ELR (cell line): ENCODE measurements at places on chromosomes 12 and 14.
A peak's percentile ranks its signal among the peaks of the same experiment; 100 is the strongest.

DNA sequence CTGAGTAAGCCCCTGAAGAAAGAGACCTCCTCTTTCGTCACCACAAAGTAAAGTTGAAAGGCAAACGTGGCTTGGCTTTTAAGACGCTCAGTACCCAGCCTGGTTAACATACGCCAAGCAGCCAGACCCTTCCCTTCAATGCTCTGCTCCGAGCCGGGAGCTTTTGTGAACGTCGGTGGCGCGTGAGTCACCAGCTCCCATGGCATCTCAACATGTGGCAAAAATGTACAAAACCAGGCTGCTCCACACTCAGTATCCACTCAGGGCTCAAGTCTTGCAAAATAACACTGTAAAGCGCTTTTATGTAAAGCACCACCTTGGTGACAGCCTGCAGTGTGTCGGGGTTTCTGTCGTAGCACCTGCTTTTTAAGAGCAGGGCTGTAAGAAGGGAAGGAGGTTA lies 89.0 kb downstream of the SETD3 start:
- peak; percentile 48 for DNase-seq

DNA sequence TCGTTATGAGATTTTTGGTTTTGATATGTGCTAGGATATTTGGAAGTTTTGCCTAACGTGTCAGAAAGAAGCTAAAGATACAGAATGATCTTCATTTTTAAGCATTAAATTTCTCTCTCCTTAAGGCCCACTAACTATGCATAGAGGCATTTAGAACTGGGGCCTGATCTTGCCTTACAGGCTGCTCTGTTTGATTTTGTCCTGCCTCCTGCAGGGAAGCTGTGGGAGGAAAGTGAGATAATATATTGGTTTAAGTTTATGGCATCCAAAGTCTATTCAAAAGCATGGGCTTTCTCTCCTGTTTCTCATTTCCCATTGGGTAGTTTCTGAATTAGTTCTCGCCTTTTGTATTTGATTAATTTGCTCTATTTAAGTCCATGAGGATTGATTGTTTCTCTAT lies 250.3 kb upstream of the FBXO33 start:
- DNase-seq: no peak

DNA sequence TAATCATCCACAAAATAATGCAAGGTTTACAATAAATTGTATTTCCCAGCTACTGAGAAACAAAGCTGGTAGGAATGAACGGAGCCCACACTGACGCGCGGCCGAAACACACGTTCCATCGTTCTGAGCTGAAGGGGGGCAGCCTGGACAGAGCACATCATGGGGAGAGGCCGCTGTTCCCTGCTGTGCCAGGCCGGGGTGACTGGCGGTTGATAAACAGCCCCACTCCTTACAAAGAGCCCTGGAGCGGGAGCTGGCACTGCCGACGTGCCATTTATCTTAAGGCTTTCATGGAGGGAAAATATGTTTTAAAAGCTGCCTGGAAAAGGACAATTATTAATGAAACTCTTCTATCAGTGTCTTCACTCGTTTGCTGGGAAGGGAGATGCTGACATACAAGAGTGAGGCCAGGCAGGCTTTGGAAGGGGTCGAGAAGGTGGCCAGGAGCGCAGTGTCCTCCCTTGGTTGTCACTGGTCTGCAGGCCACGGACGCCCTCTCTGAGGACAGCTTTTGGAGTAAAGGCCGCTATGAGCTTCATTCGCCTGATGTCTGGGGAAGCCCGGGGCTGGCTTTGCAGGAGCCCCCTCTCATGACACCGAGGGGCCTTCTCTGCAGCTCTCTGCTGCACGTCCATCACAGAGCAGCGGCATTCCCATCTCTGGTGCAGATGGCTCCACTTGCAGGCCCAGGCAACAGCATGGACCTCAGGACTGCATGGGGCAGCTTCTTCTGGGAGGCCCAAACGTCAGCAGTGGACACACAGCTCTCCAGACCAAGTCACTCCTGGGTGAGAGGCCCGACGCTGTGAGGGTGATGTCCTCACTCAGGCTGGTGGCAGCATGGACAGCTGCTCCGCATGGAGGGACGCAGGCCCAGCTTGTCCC lies 355.3 kb upstream of the SFSWAP start:
- no peak for DNase-seq

GRCh38 chr12:130201037-130201436 lies 38.8 kb downstream of the FZD10 start:
- no peak for DNase-seq

DNA sequence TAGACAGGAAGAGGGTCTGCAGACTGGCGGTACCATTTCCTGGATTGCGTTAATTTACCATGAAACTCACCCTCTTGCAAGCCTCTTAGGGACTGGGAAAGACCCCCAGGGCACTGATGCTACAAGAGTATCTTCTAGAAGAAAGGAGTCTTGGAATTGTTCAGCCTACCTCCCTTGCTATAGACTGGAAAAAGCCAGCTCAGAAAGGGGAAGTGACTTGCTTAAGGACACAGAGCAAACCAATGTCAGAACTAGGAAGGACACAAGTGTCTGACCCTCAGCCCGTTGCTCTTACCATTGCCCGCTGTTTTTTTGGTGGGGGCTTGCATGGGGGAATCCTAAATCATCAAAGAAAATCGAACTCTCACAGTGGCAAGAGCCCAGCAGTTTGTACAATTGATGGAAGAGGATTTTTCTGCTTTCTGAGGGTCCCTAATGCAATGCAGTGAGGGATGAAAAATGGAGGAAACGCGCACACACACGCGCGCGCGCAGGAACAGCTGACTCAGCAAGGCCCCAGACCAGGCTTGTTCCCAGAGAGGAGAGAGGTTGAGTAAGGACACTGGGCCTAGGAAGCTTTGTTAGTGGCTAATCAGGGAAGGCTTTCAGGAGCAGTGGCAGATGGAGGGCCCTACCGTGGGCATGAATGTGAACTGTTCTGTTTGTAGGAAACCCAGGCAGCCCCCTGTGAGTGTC lies 50.9 kb downstream of the RIN3 start:
- DNase-seq: no peak

DNA sequence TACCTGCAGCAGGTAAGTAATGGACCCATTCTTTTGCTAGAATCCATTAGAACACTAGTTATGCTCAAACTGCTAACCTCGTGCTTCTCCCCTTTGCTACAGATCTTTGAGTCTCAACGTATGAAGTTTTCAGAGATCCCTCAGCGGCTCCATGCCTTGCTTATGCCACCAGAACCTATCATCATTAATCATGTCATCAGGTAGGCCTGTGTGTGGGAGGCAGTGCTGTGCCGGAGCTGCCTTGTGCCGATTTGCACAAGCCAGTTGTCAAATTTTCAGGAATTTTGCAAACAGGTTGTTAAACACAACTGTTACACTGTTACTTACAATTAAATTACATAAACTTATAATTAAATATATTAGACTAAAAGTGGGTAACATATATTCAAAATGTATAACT lies 5.2 kb downstream of the SMARCD1 start:
- DNase-seq: no peak

DNA sequence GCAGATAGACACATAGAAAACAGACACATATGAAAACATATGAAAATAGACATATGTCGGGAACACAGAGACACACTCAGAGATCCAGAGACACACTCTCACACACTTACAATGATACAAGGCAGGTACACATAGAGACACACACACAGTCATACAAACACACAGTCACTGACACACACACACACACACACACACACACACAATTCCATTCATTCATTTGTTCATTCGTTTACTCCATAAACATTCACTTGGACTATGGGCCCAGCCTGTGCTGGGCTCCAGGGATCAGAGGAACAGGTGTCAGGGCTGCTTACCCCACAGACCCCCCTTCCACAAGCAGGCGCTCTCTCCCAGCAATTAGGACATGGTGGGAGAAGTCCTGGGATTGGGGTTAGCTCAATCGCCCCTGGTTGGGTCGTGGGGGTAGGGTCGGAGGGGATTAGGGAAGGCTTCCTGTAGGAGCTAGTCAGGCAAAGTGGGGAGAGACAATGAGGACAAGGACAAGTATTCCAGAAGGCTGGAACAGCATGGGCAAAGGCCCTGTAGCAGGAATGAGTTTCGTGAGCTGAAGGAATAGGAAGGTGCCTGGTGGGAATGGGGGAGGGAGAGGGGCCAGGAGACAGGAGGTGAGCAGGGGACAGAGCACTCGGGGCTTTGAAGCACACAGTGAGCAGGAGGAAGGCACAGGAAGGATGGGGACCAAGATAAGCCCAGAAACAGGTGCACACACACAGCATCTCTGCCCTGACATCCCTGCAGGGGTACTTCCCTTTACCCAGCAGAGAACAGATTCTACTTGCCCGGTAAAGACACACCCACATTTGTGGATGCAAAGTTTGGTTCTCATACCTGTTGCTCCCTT lies 6.5 kb downstream of the RASAL1 start:
- DNase-seq: no peak

- DNase-seq: no peak
Measured at GRCh38 chr14:99280066-99280731, 8.2 kb upstream of the BCL11B start.

DNA sequence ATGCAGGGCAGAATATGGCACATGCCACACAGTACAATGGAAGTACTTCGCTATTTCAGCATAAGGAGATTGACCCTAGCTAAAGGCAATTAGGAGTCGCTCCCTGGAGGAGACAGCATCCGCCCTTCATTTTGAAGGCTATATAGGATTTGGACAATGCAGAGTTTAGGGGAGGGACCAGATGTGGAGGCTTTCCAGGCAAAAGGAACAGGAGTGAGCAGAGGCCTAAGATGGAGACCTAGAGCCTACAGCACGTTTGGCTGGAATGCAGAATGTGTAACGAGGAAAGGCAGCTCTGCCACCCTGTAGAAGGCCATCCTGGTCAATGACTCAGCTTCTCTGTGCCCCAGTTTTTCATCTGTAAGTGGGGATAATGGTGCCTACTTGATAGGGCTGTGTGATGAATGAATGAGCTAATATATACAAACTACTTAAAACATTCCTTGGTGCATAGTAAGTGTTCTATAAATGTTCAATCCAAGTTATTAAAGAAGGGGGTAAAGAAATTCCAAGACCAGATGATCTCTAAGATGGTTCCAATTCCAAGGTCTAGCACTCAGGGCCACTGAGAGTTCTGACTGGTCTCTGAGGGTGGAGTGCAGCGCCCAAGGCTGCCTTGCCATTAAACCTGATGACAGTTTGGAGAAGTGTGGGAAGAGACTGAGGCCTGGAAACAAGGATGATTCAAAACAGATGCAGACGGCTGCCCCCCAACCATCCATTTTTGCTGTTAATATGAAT lies 54.3 kb upstream of the FRMD6 start:
- DNase-seq: peak; percentile 81

- DNase-seq: no peak
Measured at GRCh38 chr12:43835264-43835655, 621 bp upstream of the TMEM117 start.

DNA sequence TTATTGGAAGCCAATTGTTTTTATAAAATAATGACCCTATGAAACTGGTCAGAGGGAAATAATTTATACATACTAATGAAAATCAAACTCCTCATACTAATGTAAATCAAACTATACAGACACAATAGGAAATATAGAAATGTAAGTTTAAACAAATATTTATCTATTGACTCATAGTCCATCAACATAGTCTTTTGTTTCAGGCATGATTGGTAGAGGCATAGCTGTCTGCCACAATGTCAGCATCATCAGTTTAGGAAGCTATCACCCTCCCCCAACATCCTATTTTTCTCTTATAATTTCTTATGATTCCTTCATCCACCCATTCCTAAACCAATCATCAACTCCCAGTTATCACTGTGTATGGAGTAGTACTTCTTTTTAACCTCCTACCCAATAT lies 117.7 kb downstream of the SLC38A6 start:
- DNase-seq: peak; percentile 43

GRCh38 chr14:100825713-100826331 lies at the start of gene MEG3:
Gene MEG3, plus strand, starts transcription at chr14:100826118.
- DNase-seq: peak; percentile 88

- DNase-seq: peak; percentile 34
Measured at GRCh38 chr14:32075672-32076277, 1.3 kb upstream of the ARHGAP5 start.

DNA sequence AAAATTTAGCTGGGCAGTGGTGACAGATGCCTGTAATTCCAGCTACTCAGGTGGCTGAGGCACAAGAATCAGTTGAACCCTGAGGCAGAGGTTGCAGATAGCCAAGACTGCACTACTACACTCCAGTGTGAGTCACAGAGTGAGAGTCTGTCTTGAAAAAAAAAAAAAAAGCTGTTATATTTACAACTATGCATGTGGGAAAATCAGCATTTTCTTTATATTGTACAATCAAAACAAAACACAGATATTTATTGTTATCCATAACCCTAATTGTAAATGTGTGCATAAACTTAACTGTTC lies 12.5 kb downstream of the C1R start:
- DNase-seq: peak; percentile 84

DNA sequence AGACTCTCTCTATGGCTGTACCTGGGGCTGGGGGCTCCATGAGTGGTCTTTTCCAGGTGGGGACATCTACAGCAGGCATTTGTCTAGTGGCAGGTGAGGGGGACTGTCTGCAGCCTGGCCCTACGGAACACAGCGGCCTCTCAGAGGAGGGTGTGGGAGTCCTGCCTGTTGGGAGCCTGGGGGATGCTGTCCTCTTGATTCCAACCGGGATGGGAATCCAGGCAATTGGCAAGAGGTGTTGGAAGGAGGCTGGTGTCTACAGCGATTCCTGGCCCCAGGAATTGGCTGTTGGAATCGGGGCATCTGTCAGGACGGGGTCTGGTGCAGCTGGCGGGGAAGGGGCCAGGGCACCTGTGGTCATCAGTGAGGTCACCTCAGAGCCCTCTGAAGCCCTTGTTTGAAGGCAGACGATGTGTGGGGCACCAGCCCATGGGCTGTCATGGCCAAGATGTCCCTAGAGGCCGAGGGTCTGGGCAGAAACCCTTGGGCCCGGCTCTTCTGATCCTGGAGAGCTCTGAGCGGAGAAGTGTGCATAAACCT lies 386.3 kb downstream of the TMEM121 start:
- DNase-seq: no peak

- no peak for DNase-seq
Measured at GRCh38 chr12:22285846-22286245, 48.7 kb downstream of the ST8SIA1 start.

- DNase-seq: no peak
Measured at GRCh38 chr14:98173305-98173704, 1098.7 kb downstream of the BCL11B start.

DNA sequence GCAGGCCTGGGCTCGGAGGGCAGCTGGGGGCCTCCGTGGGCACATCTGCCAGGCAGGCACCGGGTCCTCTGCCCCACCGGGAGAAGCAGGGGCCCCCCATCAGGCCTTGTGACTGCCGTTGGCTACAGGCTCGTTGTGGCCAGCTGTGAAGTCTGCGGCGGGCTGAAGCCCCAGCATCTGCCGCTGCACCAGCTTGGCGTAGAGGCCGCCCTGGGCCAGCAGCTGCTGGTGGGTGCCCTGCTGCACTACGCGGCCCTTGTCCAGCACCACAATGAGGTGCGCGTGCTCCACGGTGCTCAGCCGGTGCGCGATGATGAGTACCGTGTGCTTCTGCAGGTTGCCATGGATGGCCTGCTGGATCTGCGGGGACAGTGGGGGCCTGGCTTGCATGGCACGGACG lies 33.9 kb upstream of the VPS37B start:
- no peak for DNase-seq
